ENCODE measurements at places on chromosomes 11 and 22.

DNA sequence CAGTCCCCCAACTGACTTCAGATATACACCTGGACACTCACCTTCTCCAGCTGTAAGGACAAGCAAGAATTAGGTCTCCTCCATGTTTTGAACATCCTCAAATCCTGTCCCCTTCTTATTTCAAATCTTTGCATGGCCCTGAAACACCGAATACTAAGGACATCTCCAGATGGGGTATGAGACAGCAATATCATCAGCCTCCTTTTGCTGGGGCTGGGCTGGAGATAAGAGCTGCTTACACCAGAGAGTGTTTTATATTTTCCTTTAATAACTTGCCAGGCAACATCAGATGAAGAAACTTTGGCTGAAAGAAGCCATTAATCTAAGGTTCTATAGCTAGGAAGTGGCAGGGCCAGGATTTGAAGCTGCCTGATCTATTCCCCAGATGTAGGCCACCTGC lies 21.6 kb downstream of the TUG1 start:
- no peak for DNase-seq

GRCh38 chr11:22828373-22828772 lies 1.2 kb downstream of the SVIP start:
- no peak for DNase-seq

DNA sequence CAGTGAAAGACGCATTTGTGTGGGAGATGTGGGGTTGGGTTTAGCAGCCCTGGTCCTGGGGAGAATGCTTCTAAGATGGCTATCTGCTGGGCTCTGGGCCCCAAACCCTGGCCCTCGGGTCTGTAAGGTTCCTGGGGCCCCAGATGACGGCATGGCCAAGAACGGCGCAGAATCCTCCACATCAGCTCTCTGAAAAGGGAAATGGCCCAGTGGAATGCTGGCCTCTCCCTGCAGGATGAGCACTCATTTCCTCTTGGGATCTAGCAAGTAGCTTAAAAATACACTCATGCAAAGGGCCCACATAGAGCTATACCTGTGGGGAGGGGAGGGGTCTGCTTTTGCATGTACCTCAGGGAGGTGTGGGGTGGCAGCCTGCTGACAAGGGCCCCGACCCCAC lies 37.5 kb upstream of the LINC01488 start:
- no peak for DNase-seq

- no peak for DNase-seq
Measured at GRCh38 chr11:11366793-11367192, 13.7 kb upstream of the CSNK2A3 start.

DNA sequence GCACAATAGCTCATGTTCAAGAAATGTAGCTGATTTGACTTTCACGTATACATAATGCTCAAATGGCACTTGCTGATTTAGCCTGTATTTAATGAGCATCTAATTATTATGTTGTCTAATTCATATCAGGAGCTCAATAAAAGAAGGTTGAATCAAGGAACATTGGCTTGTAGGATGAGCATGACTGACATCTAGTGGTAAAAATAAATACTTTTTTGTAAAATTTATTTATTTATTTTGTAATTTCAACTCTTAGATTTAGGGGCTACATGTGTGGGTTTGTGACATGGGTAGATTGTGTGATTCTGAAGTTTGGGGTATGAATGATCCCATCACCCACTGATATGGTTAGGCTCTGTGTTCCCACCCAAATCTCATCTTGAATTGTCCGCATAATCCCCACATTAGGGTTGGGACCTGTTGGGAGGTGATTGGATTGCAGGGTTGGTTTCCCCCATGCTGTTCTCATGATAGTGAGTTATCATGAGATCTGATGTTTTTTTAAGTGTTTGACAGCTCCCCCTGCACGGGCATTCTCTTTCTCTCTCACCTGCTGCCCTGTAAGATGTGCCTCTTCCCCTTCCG lies 1.7 kb upstream of the OR52E5 start:
- DNase-seq: no peak

DNA sequence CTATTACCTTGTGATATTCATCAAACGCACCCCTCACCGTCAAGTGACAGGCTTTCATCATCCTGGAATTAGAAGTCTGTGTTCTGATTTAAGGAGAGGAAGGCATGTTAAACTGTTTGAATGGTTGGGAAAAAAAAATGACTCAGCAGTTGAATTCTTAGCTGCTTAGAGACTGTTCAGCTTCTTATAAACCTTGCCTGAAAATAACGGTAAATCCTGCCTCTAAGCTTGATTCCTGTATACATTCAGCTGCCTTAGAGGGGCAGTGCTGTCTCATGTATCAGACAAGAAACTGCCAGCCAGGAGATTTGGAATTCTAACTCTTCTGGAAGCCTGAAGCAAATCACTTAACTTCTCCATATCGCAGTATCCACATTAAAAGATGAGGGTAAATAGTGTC lies 437.4 kb downstream of the JRKL start:
- no peak for DNase-seq

- no peak for DNase-seq
Measured at GRCh38 chr11:69409812-69410645, 71.4 kb upstream of the LINC01488 start.

GRCh38 chr11:65504674-65505465 lies 6.0 kb downstream of the MALAT1 start:
- no peak for DNase-seq

- no peak for DNase-seq
Measured at GRCh38 chr22:20204311-20204710, 53.5 kb upstream of the CCDC188 start.

DNA sequence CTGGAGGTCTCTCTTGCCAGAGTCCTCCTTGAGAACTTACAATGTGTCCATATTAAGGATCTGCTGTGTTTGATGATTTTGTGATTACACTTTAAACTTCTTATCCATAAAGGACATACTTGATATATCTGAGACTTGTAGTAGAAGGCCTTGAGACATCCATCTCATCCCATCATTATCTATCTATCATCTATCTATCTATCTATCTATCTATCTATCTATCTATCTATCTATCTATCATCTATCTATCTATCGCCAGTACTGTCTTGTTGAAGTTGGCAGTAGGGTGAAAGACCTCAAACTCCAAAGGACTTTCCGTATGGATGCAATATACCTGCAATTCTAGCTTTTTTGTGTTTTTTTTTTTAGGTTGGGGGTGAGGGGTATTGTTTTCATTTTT lies 2.5 kb upstream of the EHF start:
- DNase-seq: no peak

GRCh38 chr11:47791774-47792430 lies 24.8 kb upstream of the FNBP4 start:
- no peak for DNase-seq

- no peak for DNase-seq
Measured at GRCh38 chr11:131614631-131615030, 244.2 kb downstream of the NTM start.

DNA sequence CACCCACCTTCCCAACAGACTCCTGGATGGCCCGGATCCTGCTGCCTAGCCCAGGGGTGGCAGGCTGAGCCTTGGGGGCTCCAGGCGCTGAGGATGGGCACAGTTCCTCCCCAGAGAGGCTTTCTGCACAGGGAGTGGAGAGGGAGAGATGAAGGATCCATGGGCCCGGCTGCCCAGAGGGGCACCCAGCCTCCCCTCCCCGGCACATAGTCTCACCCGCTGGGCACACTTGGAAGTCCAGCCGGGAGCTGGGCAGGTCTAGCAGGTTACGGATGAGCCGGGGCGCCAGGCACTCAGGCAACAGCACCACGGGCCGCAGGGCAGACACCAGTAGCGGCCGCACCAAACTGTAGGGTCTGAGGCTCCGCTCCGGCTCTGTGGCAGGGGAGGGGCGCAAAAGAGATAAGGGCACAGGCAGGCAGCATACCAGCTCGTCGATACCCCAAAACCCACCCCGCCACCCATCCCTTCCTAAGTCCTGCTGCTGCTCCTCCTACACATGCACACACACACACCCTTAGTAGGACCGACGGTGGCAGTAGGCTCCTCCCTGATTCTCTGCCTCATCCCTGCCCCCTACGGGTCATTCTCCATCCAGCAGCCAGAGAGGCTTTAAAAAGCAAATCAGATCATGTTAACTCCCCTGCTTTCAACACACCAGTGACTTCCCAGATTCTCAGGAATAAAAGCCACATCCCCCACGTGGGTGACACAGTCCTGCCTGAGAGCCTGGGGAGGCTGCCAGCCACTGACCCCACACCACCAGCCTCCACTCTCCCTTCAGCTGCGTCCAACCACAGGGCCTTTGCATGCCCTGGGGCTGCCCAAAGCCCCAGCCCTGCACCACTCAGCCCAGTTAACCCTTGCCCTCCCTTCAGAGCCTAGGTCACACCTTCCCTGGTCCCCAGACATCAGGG lies 6.5 kb upstream of the MFNG start:
- DNase-seq: peak; percentile 46

GRCh38 chr11:75276686-75277085 lies 36.1 kb downstream of the TPBGL start:
- DNase-seq: no peak

DNA sequence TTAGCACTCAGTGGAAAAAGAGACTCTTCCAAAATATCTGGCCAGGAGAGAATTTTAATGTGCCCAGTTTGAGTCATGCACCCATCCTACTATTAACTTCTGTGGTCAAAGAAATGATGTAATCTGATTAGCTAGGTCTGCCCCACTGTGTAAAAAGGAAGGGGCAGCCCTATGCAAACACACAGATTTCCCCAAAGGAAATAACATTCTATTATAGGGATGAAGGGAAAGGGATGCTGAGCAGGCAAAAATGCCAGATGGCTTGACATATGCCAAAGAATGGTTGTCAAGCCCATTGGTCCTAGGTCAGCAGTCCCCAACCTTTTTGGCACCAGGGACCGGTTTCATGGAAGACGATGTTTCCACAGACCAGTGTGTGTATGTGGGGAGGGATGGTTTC lies 43.3 kb upstream of the PAK1 start:
- DNase-seq: no peak

DNA sequence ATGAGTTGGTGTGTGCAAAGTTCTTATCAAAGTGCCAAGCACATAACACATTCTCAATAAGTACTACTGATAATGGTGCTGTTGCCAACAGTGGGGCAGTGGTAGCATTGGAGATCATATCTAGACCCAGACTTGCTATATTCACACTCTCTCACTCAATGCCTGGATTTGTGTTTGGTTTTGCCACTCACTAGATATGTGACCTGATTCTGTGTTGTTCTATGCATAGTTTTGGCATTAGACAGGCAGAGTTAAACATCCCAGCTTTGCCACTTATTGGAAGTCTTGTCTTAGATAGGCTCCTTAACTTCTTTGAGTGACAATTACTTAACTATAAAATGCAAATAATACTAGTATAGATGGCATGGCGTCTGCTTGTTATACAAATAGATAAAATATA lies 642.6 kb upstream of the CCDC179 start:
- DNase-seq: no peak

DNA sequence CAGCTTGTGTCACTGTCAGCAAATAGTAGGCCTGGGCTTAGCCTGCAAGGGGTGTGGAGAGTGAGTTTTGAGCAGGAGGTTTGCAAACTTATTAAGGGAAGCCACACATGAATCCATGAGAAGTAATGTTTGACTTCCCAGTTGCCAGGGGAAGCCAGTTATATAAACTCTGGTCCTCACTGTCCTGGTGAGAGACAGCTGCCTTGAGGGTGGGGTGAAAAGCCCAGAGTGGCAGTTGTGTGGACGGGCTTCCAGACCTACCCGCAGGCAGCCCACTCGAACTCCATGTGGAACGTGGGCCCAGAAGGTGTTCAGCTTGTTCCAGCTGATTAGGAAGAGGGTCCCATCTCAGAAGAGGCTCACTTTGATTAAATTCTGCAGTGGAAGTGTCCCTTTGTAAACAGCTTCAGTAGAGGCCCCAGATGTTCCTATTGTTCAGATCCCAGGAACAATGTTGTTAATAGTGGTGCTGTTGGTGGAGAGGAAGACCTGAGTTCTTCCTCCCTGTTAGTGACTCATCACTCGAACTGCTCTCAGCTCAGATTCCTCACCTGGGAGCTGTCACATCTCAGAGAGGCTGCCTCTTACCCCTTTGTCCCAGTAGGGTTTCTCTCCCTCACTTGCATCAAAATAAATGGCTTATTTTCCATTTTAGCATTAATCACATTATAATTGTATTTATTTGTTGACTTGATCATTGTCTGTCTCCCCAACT lies 63.4 kb downstream of the GRAMD1B start:
- DNase-seq: no peak

DNA sequence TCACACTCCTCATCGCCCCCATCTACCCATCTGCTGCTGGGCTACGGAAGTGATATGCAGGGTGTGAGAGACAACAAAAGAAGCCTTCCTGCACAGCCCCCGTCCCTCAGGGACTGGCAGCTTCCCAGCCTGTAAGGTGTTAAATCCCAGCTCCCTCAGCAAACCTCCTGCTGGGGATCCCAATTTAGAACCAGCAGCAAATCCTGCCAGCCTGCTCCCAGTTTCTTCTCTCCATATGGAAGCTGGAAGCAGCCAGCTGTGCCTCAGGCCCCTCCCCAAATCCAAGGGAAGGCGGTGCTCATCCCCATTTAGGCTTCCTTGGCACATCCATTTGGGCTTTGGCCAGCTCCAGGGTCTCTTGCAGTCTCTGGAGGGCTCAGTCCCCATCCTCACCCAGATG lies 47.5 kb downstream of the PAMR1 start:
- DNase-seq: peak; percentile 41

GRCh38 chr22:36422287-36423014 lies 34.7 kb upstream of the MYH9 start:
- DNase-seq: no peak

DNA sequence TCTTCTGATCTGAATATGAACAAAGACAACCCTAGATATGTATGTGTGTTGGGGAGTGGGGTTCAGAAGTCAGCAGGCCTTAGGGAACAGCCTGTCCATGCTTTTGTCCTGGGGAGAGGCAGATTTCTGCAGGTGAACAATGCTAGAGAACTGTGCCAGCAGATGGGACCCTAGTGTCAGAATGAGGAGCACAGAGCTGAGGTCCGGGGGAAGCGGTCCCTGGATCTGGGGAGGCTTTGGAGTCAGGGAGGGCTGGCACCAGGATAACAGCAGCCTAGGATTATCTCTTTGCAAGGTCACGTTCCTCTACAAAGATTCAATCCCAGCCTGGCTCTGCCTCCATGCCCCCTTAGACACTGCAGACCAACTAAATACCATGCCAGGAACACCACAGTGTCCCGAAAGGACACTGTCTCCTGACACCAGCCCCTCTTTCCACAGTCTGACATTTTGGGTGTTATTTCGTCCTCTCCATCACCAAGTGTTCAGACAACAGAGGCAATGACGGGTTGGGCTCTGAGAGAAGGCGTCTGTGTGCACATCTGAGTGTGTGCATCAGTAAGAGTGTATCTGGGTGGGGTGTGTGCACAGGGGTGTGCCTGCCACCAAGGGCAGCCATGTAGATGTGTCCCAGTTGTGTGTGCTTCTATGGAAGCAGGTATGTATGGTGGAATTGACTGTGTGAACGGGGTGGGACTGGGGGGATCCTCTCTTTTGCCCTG lies 43.5 kb downstream of the EIF3F start:
- DNase-seq: no peak

DNA sequence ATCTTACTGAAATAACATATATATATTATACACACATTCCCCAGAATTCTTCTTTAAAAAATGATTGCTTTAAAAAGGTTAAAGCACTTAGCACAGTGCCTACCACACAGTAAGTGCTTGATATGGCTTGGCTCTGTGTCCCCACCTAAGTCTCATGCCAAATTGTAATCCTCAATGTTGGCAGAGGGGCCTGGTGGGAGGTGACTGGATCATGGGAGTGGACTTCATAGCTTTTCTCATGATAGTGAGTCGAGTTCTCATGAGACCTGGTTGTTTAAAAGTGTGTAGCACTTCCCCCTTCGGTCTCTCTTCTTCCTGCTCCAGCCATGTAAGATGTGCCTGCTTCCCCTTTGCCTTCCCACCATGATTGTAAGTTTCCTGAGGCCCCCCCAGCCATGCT lies 6.2 kb downstream of the CRYAB start:
- no peak for DNase-seq
